ENCODE measurements at places on chromosomes 3 and 15. TPM values are rescaled to one million over a fixed set of nuclear protein-coding genes. Genes with fewer than 3 reads are reported as not detected.

Gene SIAH2
- polyA plus RNA-seq, result 11.2 TPM

Gene CDC25A
- polyA plus RNA-seq, result 0.17 TPM

Gene LRRK1
- 5.2 TPM for polyA plus RNA-seq

Gene RASGRF1
- polyA plus RNA-seq, result 1.1 TPM

Gene NDN
- 95.3 TPM for polyA plus RNA-seq
